Retina (tissue), 1 donor: ENCODE measurements at places on chromosomes 16 and 17.

GRCh38 chr17:5031365-5032082, 3.7 kb downstream of the SLC52A1 start:
- DNase-seq: peak; percentile 77

- DNase-seq: no peak
These were observed 93.0 kb downstream of the ANKRD11 start for GRCh38 chr16:89397331-89397861.

DNA sequence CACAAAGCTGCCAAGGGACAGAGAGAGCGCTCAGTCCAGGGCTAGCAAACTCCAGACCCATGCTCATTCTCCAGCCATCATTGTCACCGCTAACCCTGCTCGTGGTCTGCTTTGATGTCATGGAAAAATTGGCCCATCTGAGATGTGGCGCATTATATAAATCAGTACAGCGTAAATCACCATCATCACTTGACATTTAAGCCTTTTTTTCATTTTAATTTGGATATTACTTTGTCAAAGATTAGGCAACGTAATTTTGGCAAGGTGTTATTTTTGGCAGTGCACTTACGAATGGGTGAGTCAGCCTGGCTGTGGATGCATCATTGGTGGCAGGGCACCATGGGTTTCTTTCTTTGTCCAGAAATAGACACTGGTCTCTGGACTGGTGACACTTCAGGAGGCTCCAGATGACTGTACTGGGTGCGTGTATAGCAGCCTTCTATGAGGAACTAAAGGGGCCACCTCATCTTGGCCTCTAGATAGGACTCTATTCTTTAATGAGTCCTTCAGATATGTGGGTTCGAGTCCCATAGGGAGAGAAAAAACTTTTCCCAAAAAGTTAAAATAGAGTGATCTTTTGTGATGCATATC, 166.3 kb downstream of the MSI2 start:
- no peak for DNase-seq

DNA sequence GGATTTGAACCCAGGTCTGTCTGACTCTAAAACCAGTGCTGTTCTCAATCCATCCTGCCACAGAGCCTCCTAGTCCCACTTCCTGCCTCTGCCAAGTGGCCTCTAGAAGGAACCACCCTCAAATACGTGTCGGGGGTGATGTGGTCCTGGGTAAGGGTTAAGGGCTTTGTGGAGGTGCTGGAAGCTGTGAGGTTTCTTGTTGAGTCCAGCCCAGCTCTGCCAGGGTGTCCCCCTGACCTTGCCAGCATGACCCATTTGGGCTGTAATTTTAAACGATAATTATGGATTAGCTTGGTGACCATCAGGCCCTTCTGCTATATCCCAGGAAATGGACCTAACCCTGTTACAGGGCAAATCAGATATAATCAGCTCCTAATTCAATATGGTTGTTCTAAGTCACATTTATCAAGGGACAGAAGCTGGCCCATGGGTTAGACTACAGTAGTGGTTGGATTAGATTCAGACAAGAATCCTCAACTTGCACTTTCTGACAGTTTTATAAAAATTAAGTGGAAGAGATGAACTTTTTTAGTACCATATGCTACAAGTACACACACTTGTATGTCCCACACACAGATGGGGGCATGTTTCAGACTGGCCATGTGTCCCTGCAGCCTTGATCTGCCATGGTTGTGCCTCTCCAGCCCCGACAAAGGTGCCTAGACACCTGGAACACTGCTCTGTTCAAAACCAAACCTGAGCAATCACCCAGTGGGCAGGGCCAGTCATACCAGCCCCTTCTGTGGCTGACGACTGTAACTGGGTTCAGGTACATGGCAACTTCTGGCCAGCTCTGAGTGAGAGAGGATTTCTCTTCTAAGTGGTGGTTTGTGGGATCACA, 48.0 kb downstream of the SMPD3 start:
- DNase-seq: no peak

GRCh38 chr17:38508570-38508950, 80.3 kb downstream of the ARHGAP23 start:
- DNase-seq: no peak

- no peak for DNase-seq
These were observed 339.8 kb downstream of the BCAS3 start for GRCh38 chr17:61017317-61018006.

DNA sequence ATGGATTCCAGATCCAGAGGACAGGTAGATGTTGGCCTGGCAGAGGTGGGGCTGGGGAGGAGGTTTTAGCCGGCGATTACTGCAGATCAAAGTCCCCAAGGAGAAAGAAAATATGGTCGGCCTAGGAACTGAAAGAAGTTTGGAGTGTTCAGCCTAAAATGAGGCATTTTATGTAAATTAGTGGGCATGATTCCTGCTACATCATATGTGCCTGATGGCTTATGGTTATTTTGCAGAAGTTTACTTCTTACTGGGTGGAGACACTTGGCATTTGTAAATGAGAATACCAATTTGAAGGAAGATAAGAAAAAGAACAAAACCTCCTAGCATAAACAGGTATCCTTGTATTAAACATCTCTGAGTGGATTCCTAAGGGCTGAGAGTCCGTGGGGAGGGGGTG, 149.3 kb downstream of the FOXL1 start:
- DNase-seq: no peak

- peak; percentile 75 for DNase-seq
These were observed 685 bp downstream of the PAQR4 start for GRCh38 chr16:2969545-2970521.
